Femur (tissue), 1 donor: ENCODE measurements at places on chromosomes 16 and 17.
A peak's percentile ranks its signal among the peaks of the same experiment; 100 is the strongest.

DNA sequence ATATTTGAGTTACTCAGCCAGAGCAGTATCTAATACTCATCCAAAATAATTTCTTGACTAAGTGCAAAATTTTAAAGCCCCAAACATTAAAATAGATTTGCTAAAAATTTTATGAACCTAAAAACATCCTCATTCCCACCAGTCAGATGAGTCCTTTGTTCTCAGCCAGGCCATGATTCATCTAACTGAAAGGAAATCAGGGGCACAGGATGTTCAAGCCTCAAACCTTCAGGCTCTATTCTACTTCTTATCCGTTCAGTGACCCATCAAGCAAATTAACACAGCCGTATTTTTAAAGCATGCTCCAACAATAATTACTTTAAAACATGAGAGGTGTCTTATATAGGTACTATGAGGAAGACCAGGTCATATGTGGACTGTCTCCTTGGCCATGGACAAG, 176.5 kb upstream of the MON1B start:
- DNase-seq = no peak

DNA sequence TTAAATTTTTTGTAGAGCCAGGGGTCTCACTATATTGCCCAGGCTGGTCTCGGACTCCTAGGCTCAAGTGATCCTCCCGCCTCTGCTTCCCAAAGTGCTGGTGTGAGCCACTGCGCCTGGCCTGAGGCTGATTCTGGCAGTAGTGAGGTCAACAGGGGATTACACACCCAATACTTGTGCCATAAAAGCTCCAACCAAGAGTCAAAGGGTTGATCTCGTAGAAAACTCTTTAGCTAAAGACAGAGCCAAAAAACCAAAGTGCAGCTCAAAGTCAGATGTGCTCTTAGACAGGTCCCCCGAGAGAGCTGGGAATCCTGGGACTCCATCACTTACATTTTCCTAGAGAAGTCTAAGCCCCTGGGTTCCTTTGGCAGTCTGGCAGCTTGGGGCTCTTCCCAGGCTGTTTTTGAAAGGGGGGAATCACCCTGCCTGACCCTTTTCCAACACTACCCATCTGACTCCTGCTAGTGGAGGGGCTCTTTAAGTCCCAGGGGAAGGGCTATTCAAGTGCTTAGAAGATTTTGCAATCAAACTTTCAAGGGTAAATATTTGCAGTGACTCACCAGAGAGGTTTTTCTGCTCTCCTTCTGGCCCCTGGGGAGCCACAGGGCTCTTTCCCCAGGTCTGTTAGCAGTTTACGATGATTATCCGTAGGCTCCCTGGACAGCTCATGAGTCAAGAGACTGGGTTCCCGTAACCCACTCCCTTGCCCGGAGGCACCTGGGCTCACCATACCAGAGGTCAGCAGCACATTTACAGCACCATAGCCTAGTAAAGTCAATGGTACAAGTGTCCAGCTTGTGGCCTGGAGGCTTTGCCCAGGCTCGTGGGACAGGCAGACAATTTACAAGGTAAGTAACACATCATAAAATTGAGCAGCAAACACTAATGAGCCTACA, 408.7 kb downstream of the SLC39A11 start:
- DNase-seq = no peak

DNA sequence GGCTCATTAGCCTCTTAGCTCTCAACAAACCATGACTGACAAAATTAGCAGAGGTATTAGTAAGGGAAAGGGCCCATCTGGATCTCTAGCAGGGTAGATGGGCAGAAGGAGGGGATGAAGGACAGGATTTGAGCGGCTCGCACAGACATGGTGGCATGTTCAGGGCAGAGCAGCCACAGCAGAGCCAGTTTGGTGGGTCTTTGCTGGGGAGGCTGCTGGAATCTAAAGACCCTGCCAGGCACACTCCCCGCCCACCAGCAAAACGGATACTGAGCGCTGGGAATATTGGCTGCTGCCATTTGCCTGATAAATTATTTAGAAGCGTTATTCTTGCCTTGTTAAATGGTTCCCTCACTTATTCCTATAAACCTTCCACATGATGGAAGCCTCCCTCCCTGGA, 20.7 kb upstream of the NAT9 start:
- no peak for DNase-seq

DNA sequence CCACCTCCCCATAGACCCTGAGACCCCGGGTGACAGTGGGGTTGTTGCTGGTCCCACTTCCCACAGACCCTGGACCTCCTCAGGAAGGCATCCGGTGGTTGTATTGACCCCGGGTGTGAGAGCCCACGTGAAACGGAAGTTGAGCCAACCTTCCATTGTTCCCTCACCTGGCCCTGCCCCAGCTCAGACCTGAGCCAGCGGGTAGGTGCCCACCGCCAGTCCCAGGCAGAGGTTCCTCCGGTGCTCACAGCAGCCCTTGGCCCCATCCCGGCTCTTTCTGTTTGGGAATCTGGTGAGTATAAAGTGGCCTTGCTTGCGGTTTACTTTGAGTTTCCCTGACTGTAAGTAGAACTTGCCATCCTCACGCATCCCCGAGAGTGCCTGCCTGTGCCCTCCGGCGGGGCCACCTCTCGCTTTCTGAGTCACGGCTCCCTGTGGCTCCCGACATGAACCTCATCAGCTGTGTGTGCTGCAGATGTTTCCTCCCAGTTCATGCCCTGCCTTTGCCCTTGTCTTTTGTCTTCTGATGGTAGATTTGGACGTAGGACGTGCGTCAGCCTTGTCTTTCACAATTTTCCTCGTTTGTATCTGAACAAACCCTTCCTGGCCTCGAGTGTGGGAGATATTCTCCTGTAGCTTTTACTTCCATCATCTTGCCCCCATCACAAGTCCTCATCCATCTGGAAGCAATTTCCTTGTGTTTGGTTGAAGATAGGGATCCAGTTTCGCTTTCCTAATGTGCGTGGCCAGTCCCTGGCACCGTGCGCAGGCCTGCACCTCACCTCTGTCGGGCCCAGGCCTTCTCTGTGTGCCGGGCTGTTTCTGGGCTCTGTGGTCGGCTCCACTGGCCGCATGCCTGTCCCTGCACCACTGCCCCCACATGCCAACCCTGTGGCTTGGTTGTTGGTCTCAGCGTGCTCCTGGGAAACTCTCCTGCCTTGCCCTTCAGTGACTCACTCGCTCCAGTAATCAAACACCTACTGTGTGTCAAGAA, 76.0 kb downstream of the METRNL start:
- DNase-seq = peak; percentile 49

DNA sequence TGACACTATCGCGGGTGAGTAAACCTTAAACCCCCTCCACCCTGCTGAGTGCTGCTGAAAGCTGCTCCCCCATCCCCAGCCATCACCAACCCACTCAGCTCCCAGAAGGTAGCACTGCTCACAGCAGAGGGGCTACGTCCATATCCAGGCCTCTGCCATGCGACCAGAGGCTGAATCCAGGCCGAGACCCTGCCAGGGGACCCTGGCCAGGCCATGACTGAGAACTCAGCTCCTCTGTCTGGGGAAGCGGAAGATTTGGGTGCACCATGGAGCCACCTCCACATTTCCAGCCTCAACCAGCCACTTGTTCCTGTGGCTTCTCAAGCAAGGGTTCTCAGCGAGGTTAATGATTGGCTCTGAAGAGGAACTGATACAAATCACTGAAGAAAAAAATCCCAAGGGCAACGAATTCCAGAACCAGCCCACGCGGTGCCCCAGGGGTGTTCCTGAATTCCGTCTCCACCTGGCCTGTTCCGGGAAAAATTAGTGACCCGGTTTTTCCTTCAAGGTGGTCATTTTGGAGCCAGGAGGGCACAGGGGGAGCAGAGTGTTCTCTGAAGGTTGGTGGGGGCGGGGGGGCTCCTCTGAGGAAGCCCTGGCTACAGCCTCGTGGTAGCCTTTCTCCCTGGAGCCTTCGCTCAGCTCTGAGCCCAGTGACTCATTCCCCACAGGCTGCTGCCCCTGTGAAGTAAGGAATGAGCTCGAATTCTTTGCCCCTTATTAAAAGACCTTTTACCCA, 9.3 kb upstream of the SLC16A5 start:
- no peak for DNase-seq

- no peak for DNase-seq
Observed at GRCh38 chr17:11109106-11109505, 131.9 kb upstream of the SHISA6 start.

- no peak for DNase-seq
Observed at GRCh38 chr16:71669926-71670536, 44.0 kb downstream of the MARVELD3 start.

DNA sequence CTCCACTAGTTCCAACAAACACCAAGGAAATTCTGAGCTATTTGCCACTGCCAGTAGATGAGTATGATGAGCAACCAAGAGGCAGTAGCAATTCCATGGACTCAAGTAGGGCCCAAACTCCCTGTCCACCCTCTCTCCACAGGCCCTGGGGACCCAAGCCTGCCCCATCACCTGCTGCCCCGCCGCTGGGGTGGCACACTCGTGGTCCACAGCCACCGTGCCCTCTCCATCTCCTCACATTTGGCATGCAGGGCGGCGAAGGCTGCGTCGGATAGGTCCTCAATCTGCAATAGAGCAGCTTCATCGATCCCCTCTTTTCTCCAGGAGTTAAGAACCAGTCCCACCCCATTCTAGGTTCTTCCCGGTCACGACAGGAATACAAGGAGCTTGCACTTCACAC, 33.9 kb downstream of the STH start:
- DNase-seq = no peak

DNA sequence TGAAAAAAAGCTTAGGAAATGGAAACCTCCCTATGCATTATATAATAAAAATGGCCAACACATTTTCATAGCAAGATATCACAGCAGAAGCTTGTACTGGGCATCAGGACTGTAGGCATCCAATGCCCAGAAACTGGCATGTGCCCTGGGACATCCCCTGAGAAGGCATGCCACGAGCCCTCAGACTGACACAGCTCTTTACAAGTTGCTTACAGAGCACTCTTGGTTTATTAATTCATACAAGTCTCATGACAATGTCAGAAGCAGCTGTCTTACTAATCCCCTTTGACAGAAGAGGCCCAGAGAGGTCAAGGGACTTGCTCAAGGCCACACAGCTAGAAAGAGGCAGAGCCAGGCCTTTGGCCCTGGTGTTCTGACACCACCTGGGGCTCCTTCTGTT, 5.6 kb upstream of the CCL2 start:
- no peak for DNase-seq

GRCh38 chr16:4208341-4208751, 33.5 kb downstream of the SRL start:
- DNase-seq = no peak

GRCh38 chr17:74115586-74115985, 87.9 kb upstream of the RPL38 start:
- no peak for DNase-seq

- DNase-seq = no peak
Observed at GRCh38 chr17:31806921-31807320, 52.1 kb downstream of the COPRS start.

DNA sequence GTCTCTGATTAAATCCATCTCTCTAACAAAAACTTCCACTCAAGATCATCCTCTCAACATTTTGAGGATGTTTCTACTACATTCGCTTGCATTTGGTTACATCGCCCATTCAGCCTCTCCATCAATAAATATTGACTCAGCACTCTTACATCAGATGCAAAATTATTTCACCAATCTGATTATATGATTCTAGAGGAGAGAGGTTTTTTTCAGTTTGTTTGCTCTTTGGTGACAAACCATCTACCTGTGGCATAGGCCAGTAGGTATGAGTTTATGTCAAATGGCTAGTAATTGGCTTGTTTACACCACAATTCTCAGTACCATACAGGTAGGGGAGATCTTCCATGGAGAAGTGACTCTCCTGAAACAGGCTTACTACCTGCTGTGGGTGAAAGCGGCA, 52.3 kb downstream of the TOX3 start:
- DNase-seq = no peak

DNA sequence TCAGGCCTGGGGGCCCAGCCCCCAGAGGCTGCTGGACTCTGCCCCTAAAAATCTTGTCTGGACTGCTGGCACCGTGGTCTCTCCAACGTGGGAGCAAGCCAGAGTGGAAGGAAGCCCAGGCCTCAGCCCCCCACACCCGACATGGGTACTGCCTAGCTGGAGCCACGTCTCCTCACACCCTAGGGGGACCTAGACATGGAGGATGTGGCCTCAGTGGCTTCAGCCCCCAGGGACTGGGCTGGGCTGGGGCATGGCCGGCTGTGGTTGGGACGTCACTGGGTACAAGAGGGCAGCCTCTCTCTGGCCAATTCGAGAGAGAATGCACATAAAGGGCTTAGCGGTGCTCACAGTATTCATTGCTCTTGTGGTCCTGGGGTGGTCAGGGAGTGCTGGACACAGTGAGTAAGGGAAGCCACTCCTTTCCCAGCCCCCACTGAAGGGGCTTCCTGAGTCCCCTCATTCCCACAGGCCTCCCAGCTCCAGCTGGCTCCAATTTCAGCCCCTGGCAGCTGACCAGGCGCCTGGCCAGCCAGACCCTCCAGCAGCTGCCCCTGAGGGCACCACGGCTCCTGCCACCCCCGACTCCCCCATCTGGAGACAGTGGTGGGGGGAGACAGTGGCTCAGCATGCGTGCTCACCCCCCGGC, 1.1 kb downstream of the CDH15 start:
- peak; percentile 76 for DNase-seq

GRCh38 chr17:45341533-45342158, 24.8 kb upstream of the MAP3K14 start:
- peak; percentile 66 for DNase-seq

GRCh38 chr17:63426917-63427308, 19.2 kb downstream of the CYB561 start:
- no peak for DNase-seq

DNA sequence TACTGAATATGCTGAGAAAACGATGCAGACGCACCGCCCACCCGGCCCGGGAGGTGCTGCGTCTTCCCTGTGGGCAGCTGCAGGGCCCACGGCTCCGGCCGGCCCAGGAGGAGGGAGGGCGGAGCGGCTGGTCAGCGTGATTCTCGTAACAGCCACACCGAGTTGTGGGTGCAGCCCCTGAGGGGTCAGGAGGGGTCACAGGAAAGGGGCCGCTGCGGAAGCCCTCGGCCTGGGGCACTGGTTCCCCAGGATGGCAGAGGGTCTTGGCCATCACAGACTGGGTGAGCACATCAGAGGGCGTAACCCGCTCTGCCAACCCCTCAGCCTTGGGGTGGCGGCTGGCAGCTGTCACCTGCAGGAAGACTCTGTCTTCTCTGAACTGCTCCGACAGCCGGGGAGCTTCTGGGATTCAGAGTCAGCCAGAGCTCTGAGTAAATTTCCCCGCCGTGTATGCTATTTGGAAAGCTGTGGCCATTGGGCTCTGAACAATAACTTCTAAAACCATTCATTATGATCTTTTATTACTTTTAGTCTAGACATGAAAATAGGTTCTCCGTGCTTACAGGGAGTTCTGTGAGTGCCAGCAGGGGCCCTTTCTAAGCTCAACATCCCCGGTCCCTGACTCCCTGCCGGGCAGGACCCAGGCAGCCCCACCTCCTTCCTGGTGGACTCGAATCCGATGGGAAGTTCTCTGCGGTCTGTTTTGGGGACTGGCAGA, 87.4 kb upstream of the CHMP6 start:
- DNase-seq = no peak
